Stimulated activated CD8-positive, alpha-beta memory T cell treated with anti-CD3 and anti-CD28 coated beads, Interleukin-15, amount 100 ng/mL, for 4 hours (primary cell): ENCODE measurements at places on chromosomes 1 and 21.

DNA sequence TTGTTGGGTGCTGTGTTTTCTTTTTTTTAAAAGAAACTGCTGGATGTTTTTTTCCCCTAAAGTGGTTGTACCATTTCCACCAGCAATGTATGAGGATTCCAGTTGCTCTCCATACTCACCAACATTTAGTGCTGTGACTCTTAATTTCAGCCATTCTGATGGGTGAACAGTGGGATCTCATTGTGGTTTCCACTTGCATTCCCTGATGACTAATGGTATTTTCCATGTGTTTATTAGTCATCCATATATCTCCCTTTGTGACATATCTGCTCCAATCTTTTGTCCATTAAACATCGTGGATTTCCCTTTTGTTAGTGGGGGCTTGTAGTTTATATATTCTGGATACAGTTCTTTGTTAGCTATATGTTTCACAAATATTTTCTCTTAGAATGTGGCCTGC lies 206.0 kb downstream of the CAMTA1 start:
- no peak for DNase-seq

DNA sequence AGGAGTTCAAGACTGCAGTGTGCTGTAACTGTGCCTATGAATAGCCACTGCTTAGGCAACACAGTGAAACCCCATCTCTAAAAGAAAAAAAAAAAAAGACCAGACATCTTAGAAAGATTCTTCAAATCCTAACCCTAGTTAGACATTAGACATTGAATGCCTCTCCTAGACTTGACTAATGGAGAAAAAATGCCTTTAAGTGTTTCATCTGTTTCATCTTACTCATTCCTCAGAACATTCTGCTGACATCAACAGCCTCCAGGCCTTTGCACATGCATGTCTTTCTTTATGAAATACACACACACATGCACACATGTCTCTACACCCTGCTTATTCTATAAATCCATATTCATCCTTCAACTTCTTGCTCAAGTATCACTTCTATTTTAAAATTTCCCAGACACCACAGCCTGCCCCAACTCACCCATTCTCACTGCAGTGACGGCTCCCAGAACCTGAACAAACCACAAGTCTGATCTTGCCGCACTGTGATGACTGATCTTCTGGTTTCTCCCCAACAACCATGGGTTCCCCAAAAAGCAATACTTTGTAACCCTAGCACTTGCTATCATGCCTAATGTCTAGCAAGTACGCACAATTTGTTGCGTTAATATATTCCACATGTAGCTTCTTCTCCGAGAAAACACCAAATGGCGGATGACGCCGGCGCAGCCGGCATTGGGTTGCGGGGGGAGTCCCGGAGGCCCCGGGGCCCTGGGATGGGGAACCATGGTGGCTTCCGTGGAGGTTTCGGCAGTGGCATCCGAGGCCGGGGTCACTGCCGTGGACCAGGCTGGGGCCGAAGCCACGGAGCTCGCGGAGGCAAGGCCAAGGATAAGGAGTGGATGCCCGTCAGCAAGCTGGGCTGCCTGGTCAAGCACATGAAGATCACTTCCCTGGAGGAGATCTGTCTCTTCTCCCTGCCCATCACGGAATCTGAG lies 37.4 kb downstream of the LRRC52 start:
- no peak for DNase-seq

DNA sequence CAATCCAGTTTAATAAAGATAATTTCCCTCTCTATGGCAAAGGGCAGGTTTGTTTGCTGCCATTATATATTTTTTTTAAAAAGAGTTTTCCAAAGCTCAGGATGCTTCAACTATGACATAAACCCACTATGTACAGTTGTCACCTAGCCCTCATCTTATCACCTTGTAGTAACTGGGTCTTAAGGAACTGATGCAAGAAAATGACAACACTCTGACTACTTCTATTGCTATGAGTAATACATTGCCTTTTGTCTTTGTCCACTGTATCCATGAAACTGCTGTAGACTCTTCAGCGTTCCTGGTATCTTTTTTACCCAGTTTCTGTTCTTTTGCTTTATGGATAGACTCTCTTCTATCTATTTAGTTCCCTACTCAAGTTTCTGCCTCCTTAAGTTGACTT lies 586.5 kb downstream of the NEGR1 start:
- DNase-seq, result no peak

DNA sequence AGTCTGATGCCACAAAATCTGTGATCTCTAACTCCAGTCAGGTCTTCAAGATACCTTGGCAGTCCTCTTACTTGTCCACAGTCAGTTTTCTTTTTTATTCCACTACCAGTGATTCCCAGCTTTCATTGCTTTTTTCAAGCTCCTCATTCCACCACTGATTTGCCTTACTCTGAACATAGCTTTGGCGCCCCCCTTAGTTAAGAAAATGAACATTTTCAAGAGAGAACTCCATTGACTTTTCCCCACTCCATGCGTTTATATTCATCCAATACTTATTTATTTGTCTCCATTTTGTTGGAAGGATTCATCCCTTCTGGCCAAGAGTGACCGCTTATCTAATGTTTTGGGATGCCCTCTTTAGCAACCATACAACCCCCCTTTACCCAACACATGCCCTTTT lies 33.9 kb upstream of the IPO9 start:
- DNase-seq, result no peak

DNA sequence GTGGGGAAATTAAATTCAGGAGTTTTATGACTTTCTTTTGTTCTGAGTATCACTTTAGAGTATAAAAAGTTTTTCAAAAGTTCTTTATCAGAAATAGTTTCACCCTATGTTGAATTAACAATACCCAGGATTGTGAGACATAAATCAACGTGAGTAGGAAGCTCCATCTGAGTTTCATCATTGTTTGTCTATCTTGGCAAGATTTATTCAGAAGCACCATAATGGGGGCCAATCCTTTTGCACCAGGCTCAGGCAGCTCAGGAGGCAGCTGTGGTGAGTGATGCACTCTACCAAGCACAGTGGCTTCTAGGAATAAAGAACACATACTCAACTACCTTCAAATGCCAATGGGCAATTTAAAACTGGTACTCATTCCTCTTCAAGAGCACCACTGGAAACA lies 12.0 kb downstream of the CREG1 start:
- no peak for DNase-seq

- no peak for DNase-seq
Measured at GRCh38 chr1:193926956-193927355, 740.5 kb upstream of the B3GALT2 start.

- no peak for DNase-seq
Measured at GRCh38 chr1:61851849-61852669, 109.8 kb downstream of the PATJ start.

DNA sequence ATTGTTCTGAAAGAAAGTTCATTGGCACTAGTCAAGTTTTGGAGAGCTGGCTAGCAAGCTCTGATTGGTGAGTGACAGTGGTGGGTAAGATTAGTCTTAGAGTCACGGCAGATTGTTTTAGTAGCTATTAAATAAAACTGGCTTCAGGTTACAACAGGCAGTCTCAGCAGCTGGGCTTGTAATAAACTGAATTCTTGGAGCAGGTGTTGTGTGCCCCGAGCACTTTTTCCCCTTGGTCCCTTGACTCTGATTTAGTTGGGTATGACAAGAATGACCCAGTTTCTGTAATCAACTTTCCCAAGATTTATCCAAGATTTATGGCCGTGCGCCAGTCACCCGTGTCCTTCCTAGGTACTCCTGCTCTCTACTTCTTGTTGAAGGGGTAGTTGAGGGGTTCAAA lies 40.2 kb downstream of the TBCE start:
- DNase-seq, result no peak

DNA sequence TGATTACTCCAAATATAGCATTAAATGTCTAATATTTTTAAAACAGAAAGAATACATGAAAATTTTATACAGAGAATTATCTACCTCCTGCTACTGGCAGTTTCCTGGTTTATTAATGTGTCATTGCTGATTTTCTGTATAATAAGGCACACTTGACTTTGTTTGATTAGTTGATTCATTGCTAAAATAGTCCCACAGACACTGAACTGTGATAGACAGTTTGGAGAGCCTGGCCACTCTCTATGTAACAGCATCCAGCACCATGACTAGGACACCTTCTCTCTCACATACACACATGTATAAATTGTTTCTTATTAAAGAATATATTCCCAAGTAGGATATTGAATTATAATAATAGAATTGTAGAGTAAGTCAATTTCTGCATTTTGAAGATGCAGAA lies 368.5 kb upstream of the SNX7 start:
- no peak for DNase-seq

GRCh38 chr1:59096501-59096900 lies 200.4 kb upstream of the FGGY start:
- DNase-seq, result no peak

GRCh38 chr1:152520561-152521090 lies 6.3 kb downstream of the CRCT1 start:
- no peak for DNase-seq

- DNase-seq, result no peak
Measured at GRCh38 chr1:24337455-24337854, 18.3 kb downstream of the GRHL3 start.

DNA sequence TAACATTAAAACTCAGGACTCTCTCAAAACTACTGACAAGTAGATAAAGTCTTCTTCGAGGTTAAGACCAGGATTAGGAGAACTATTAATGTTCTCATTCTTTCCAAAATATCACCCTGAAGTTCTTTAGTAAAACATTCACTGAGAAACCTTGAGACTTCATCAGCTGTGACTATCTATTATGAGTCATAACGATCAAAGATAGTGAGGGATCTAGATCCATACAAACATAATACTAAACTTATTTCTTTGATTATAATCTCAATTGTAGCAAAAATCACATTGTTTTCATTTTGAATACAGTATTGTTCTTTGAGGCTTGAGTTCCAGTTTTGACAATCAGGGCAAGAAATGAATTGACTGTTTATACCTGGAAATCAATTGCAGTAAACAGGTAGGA lies 11.1 kb downstream of the PYHIN1 start:
- no peak for DNase-seq

DNA sequence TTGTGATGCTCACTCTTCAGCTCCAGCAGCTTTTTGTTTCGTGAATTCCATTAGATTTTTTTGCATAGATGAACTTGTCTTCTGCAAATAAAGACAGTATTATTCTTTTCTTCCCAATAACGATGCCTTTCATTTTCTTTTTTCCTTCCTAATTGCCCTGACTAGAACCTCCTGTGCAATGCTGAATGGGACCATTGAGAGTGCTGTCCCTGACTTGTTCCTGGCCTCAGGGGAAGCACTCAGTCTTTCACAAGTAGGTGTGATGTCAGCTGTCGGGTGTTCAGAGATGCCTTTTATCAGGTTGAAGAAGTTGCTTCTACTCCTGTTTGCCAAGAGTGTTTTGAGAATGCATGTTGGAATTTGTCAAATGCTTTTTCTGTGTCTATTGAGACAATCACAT lies 64.3 kb upstream of the ADARB1 start:
- DNase-seq, result no peak

DNA sequence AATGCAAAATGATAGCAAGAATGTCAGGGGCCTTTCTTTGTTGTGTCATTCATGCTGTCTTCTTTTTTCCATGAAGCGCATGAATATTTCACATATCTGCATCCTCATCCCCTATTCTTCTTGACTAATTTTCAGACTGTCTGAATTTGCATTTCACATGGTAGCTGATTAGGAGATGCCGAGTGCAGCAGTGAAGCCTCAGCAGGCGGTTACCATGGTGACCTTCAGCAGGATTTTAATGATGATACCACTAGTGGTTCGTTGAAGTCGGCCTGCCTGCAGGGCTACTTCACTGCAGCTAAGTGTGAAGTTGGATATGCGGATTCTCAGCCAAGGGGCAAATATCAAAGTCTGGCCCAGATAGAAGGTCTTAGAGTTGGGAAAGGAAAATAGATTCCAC lies 141.8 kb downstream of the NEK7 start:
- no peak for DNase-seq

DNA sequence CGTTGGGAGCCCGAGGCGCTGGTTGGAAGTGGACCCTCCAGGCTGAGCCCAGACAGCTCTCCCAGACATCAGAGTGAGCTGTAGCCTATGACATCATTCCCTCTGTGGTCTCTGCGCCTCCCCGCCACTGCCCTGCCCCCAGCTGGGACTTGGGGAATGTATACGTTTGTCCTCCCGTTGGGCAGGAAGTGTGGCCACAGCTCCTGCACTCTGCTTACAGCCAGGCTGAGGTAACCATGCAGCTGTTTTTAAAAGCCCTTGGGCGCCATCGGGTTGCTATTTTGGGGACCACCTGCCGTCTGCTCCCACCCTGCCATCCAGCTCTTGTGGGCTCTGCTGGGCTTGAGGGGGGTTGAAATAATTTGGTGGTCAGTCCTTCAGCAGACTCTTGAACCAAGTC lies 7.8 kb downstream of the VASH2 start:
- DNase-seq, result no peak

DNA sequence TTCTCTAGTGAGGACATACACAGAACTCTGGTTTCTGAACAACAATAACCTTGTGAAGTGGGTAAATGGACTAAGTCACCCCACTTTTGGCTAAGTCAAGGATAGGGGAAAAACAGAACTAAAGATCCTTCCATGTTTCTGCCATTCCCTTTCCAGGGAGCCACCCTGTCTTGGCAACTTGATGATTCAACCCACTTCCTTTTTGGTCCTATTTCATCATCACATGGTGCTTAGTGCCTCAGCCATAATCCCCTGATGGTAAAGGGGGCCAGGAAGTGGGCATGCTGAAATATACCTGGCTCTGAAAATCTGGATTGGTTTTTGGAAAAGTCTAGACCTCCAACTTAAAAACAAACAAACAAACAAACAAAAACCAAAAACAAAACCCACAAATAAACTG lies 206.4 kb upstream of the FOXD3 start:
- no peak for DNase-seq

DNA sequence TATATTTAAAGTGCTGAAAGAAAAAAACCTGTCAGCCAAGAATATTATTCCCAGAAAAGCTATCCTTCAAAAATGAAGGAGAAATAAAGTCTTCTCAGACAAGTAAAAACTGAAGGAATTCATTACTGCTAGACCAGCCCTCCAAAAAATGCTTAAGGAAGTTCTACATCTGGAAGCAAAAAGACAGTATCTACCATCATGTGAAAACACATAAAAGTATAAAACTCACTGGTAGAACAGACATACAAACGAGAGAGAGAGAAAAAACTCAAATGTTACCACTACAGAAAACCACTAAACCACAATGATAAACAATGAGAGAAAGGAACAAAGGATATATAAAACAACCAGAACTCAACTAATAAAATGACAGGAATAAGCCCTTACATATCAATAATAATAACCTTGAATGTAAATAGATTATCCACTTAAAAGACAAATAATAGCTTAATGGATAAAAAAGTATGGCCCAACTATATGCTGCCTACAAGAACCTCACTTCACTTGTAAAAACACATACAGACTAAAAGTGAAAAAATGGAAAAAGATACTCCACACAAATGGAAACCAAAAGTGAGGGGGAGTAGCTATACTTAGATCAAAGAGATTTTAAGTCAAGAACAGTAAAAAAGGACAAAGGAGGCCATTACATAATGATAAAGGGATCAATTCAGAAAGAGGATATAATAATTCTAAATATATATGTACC lies 22.0 kb downstream of the NSL1 start:
- DNase-seq, result no peak

DNA sequence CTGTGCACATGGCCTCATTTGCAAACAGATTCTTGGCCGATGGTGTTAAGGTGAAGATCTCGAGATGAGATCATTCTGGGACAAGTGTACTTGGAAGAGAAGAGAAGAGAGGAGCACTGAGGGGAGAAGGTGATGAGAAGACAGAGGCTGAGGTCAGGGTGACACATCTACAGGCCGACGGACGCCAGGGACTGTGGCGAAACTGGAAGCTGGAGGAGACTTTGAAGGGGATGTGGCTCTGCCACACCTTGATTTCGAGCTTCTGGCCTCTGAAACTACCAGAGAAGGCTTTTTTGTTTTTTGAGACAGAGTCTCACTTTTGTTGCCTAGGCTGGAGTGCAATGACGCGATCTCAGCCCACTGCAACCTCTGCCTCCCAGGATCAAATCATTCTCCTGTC lies 137.5 kb upstream of the TMEM51 start:
- DNase-seq, result no peak
